M059J (cell line): ENCODE measurements at places on chromosomes 2 and 18. TPM values are rescaled to one million over a fixed set of nuclear protein-coding genes. Genes with fewer than 3 reads are reported as not detected.

GRCh38 chr2:47516360-47517104 lies 113.6 kb downstream of the MSH2 start:
- no peak for DNase-seq

DNA sequence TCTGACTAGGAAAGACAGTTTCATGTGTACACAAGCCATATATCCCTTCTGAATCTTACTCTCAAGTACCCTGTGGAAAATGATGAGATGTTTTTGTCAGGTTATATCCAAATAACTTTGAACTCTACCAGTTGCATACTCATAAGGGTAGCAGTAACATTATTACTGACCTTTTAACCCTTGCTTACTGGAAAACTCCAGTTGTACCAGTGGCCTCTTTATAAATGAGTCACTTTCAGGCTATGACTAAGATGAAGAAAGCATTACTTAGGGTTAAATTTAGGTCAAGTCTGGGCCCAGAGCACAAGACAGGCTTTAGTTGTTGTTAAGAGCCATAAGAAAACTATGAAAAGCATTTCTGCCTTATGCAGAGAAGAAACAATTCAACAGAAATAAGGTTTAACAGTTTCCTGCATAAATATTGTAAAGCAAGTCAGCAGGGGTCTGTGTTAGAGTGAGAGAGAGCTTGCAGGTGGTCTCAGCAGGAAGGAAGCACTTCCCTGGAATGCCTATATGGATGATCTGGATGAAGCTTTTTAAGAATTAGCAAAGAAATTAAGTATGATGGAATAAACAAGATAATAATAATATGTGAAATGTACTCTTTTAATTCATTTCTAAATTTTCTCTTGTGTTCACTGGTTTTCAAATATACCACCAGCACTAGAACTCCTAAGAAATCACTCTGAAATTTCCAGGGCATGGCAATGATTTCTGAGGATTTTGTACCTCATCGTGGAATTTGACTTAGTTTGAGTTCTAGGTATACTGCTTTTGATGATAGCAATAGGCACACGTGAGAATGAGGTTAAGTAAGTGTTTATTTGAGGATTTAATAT lies 126.6 kb downstream of the UBE2E3 start:
- peak; percentile 92 for DNase-seq

The ATP8B1 gene
- 39.5 and 68.5 TPM in 2 replicates for total RNA-seq

The NYAP2 gene
- total RNA-seq, result 1.5 and 2.3 TPM in 2 replicates

DNA sequence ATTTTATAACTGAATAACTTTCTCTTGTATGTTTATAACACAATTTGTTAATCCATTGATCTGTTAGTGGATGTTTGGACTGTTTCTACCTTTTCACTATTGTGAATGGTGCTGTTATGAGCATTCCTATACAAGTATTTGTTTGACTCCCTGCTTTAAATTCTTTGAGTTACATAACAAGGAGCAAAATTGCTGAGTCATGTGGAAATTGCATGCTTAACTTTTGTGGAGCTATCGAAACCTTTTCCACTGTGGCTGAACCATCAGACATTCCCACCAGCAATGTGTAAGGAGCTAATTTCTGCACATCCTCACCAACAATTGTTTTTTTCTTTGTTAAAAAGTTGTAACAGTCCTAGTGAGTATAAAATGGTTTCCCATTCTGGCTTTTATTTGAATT lies 415.5 kb downstream of the CBLN2 start:
- DNase-seq, result no peak

- DNase-seq, result no peak
Measured at GRCh38 chr18:32310101-32310500, 120.3 kb downstream of the MEP1B start.

DNA sequence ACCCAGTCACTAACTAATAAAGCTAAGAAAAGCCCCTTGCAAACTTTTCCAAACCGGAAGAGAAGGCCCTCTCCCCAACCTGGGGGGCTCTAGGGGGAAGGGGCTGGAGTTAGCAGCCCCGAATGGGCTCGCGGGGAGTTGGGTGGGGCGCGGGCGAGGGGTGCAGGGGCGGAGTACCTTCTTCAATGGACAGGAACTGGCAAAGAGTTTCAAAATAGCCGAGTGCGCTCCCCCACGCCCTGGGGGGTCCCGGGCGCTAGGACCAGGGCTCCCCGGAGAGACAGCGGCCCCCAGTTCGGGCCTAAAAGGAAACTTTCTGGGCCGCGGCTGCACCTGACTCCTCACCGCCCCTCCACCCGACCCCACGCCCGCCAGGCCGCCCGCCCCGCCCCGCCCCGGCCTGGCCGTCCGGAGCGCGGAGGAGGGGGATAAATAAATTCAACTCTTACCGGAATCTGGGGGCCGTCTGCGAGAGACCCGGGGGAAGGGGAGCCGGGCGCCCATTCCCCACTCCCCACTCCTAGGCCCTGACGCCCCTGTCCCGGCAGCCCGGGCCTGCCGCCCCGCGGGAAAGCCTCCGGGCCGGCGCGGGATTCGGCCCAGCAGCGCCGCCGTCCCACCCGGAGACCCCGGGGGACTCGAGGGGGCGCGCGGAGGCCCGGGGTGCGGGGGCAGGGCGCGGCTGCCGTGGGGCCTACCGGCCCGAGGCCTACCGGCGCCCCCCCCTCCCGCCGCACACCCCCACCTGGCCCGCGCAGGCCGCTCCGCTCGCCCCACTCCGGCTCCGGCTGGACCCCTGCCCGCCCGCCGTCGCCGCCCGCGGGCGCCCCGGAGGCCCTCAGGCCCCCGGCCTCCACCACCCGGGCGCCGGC lies 868 bp downstream of the INO80D start:
- DNase-seq, result peak; percentile 29

DNA sequence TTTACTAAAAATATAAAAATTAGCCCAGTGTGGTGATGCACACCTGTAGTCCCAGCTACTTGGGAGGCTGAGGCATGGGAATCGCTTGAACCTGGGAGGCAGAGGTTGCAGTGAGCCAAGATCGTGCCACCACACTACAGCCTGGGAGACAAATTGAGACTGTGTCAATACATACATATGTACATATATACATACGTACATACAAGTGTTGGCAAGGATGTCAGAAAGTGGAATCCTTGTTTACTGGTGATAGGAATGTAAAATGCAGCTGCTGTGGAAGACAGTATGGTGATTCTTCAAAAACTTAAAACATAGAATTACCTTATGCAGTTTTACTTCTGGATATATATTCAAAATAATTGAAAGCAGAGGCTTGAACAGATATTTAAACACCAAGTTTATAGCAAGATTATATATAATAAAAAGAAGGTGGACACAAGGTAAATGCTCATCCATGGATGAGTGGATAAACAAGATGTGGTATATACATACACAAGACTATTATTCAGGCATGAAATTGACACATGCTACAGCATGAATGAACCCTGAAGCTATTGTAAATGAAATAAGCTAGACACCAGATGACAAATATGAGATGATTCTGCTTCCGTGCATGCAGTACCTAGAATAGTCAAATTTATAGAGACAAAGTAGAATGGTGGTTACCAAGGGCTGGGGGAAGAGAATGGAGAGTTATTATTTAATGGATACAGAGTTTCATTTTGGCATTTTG lies 43.2 kb downstream of the CCDC138 start:
- DNase-seq, result no peak

DNA sequence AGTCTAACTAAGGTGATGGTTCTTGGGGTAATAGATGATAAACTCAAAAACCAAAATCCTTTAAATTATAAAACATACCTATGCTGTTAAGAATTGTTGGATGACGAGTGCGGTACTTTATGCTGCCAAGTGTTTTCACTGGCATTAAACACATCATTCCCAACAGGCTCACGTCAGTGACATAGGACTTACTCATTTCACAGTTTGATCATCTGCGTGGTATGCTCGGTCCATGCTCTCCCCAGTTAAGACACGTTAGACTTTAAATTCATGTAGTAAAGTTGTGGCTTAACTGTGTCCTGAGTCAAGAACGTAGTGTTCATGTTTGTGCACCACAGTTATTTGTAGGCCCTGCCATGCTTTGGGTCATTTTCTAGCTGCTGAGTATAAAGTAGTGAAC lies 125.6 kb upstream of the MYT1L start:
- peak; percentile 30 for DNase-seq

The KLF11 gene
- total RNA-seq, result 9.6 and 10.4 TPM in 2 replicates

- no peak for DNase-seq
Measured at GRCh38 chr2:121049950-121050585, 234.9 kb downstream of the TFCP2L1 start.

DNA sequence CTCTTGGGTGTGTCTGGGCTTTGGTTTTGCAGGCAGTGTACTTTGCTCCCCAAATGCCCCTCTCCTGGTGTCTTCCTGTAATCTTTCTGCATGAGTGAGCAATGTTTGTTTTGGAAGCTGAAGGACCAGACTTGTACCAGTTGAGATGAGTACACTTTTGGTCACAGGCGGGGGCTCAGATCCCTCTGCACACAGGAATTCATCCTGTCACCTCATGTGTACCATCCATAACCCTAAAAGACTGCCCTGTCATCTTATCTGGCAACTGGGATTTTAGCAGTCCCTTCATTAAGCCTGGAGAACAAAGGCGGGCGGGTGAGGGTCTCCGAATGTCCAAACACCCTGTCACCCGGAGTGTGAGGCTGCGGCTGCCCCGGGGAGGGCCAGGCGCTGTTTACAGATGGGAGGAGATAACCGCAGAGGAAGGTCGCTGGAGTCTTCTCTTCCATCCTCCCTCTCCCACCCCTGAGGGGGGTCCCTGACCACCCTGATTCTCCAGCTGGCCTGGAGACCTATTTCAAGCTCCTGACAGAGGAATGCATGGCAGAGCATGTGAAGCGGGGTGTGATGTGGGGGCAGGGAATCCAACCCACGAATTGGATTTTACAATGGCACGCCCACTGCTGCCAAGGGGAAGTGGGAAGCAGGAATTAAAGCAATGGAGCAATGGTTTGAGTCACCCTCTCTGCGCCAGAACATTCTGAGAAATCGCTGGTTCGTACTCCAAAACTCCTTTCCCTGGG lies 158.2 kb upstream of the MYCN start:
- DNase-seq, result peak; percentile 1
